Kidney capillary endothelial cell (primary cell): ENCODE measurements at places on chromosomes 12 and 14.
A peak's percentile ranks its signal among the peaks of the same experiment; 100 is the strongest.

DNA sequence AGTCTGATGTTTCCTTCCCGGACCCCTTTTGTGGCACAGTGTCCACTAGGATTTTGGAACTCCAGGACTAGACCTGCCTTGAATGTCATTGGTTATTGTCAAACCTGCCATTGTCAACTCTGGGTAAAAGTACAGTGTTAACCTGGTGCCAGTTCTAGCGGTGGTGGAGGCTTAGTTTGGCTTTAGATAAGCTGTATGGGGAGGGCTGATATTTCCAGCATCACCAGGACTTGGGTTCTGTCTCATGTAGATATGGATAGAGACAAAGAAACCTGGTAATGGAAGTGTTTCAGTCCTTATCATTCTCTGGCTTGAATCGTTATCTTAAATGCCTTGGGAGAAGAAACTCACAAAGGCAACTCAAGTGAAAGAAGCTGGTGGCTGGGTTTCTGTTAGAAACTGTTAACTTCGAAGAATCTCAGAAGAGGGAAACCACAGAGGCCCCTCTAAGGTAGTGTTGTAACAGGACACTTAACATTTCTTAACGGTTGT is 10.6 kb downstream of the CHST11 start:
- no peak for DNase-seq

GRCh38 chr12:65685514-65685913 is 138.8 kb upstream of the HMGA2 start:
- DNase-seq = peak; percentile 60

GRCh38 chr12:108907839-108908351 is 28.0 kb downstream of the DAO start:
- no peak for DNase-seq

DNA sequence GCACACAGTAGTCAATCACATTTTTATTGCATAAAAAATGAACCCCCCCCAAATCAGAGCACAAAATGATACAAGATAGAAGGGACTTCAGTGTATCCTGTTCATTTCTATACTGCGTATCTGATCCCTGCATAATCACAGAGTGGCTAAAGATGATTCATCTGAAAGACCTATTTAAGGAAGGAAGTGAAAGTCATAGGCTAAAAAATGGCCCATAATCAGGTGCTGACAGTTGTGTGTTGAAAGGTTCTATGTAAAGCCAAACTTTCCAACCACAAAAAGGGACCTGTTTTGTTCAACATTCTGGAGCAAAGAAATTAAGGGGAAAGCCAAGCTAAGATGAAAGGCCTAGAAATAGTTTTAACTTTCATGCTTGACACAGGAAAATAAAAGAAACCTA is 147.8 kb upstream of the ATP2B1 start:
- peak; percentile 54 for DNase-seq

DNA sequence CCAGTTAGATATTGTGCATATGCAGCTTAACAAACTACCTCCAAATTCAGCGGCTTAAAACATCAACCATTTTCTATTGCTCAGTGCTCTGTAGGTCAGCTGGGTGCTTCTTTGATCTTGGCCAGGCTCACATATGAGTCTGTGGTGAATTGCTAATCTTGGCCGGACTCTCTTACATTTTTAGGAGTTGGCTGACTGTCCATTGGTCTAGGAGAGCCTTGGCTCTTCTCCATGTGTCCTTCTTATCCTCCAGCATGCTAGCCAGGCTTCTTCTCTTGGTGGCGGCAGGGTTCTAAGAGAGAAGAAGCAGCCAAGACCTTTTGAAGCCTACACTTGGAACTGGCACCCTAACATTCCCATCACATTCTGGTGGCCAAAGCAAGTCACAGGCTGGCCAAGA is 174.3 kb upstream of the PWP1 start:
- DNase-seq = no peak

DNA sequence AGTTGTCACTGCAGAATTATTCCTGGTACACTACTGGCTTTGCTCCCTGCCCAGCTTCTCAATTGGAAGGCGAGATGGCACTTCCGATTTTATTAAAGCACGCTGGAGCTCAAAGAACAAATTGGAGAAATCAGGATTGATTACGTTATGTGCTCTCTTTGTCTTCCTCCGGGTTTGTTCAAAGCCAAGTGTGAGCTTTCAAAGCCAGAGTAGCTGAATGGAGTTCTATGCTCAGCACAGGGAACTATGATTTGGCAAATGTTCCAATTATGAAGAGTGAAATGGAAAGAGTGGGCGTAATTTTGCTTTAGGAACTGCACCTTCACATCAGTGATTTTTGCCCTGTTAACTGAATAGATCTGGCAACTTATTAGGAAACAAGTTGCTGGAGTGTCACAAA is 72.4 kb downstream of the FLRT2 start:
- no peak for DNase-seq

- DNase-seq = no peak
These were observed 29.3 kb upstream of the ZFP36L1 start for GRCh38 chr14:68822132-68822651.

- no peak for DNase-seq
These were observed 64.1 kb downstream of the TECPR2 start for GRCh38 chr14:102426796-102427195.

GRCh38 chr12:76946446-76946845 is 67.6 kb upstream of the CSRP2 start:
- DNase-seq = no peak

DNA sequence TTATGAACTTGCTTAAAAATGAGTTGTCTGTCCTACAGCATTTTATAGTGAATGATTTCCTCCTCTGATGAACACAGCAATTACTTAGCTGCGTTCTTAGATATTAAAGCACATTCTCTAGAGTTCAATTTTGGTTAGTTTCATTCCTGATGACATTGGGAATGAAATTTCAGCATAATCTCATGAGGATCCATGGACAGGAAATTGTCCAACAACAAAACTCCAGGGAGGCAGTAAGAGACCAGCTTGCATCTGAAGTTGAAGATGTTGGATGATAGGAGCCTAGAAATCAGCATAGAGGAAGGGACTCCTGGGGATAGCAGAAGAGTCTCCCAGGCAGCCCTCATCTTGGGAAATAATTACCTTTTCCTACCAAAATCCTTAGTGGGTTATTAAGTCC is 128.7 kb upstream of the RAP1B start:
- no peak for DNase-seq

GRCh38 chr12:48459259-48459658 is 13.1 kb upstream of the ANP32D start:
- DNase-seq = no peak

DNA sequence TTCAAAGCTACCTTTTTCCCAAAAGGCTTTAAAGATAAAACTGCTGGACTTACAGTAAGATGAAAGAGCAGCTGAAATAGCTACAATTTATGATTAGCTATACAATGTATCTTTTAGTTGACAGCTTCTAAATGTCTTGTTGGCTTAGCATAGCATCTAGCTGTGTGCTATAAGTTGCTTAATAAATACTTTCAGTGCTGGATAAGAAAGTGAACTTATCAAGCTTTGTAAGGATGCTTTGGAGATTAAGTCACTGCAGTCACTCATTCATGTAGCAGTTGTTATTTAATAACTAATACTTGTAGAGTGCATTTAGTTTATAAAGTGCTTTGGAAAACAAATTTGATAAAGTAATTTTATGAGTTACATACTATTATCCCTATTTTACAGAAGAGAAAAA is 14.6 kb downstream of the CFAP54 start:
- DNase-seq = no peak

DNA sequence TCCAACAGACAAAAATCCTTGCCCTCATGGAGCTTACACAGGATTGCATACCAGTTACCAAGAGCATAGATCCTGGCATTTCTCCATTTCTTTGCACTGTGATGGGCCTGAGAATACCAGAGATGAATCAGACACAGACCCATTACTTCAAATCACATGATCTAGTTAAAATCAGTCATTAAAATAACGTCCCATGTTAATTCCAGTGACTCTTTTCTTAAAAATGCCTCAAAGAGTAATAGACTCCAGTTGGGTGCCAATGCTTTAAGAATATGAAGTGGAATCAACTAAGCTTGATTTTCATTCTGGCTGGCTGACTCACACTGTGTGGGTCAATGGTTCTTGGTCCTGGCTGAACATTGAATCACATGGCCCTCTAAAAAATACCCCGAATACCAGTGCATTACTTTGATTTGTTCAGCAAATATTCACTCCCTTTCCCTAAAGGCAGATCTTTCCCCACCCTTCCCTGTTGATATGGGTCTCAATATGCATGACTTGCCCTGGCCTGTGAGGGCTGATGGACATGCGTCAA is 11.0 kb downstream of the ASB2 start:
- DNase-seq = no peak
